ENCODE measurements at places on chromosomes 5 and 9. TPM values are rescaled to one million over a fixed set of nuclear protein-coding genes. Genes with fewer than 3 reads are reported as not detected.

Gene NRARP
- total RNA-seq: 22.1 TPM

Gene MTRR
- 57.6 TPM for total RNA-seq

Gene FBXW5
- total RNA-seq: 66.8 TPM

Gene EFNA5
- 1.6 TPM for total RNA-seq

Gene TTC39B
- total RNA-seq: 7.6 TPM

Gene THOC3
- total RNA-seq: 81.0 TPM

Gene TYRP1
- not detected for total RNA-seq

Gene ROR2
- total RNA-seq: 0.95 TPM

Gene ENTPD2
- 3.4 TPM for total RNA-seq

DNA sequence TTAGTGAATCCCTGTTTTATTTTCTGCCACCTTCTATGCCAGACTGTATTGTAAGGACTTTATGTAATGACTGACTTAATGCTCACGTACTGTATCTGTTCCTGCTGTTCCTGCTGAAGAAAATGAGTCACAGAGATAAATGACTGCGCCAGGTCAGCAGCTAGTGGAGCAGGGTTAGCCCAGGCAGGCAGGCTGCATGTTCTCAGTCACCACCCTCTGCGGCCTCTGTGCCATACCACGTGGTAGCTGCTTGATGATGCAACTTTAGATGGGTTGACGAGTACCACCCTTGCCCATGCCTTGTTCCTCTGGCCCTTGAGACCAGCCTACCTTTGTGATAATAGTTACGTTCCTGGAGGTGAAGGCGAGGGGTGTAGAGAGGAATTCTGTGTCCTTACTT lies 161.9 kb downstream of the TRIO start:
- no peak for DNase-seq

DNA sequence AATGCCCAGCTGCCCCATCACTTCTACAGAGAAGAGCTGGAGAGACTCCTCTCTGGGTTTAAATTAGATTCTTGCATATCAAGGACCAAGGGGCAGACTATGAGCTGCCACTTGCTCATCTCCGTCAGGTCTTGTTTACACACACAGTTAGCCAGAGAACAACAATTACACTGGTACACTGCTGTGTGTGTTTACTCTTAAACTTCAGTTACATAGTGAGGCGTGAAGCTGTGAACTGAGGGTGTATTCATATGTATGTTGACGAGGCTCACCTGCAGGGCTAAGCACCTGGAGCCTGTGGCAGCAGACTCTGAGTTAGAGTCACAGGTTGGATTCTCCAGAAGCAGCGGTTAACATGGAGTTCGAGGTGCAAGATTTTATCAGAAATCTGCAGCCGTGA lies 155.4 kb upstream of the ANKH start:
- DNase-seq: no peak

- no peak for DNase-seq
These were observed 28.2 kb downstream of the HAVCR1 start for GRCh38 chr5:157030692-157031091.

DNA sequence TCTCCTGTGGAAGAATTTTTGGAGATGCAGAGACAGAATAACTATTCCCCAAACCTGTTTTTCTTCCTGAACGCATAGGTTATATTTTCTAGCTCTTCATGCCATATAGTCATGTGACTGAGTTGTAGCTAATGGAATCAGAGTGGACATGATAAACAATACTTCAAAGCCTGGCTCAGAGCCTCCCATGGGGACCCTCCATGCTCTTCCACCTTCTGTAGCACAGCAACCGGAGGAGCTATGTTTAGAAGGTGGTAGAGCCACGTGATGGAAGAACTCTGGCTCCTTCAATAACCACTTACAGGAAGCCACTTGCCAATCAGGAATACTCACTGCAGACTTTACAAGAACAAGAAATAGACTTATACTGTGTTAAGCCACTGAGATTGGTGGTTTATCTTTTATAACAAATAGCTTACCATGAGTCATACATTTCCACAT lies 39.2 kb downstream of the NADK2 start:
- DNase-seq: no peak

GRCh38 chr9:69173891-69174615 lies at the start of gene TJP2:
TSS of gene TJP2 (plus strand) at chr9:69174277. CDS start at chr9:69174373, 96 bp downstream.
- no peak for DNase-seq

DNA sequence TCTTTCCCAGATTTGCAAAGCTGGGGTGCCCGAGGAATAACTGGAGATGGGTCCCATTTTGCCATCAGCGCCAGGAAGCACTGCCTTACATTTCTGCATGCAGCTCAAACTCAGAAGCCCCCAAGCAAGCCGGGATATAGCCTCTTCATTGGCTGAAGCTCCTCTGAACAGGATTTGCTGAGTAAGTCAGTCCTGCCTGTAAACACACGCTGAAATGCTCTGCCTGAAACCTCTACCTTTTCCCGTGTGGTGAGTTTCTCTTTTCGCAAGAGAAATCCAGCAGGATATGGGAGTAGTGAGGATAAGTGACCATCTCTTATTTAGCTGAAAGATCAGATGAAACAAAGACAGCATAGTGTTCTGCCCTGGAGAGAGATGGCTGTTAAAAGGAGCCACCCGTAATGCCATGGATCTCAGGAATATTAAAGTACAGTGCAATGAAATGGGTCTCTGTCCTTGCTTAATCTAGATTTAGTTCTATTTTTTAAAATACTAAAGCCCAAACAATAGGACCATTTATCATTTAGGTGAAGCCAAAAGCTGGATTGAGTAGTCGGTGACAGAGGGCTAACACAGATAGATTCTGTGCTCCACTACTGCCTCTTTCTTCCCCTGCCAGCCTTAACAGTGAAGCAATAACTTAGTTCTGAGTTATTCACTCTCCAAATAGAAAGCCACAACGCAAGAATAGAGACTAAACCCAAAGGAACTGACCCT lies 177.5 kb upstream of the PPP2R2B start:
- DNase-seq: no peak

GRCh38 chr5:83955916-83956315 lies 235.3 kb upstream of the HAPLN1 start:
- no peak for DNase-seq

DNA sequence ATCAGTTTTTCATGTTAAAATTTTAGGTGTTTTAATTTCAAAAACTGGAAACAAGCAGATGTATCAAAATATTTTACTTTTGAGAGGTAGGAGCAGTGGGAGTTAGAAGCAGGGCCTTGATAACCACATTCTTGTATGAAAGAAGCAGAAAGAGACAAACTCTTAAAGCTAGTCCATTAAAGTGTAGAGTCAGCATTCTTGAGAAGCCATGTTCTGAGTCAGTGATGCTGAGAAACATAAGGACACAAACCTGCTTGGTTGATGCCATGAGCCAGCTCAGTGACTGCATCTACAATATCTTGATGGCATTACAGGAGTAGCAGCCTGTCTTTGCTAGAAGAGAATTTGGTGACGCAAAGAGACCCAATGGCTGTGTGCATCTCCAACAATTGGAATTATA lies 826.1 kb upstream of the CTNND2 start:
- DNase-seq: no peak

GRCh38 chr5:131230406-131230805 lies 33.4 kb upstream of the CDC42SE2 start:
- no peak for DNase-seq

GRCh38 chr5:81420039-81420667 lies 26.2 kb upstream of the ACOT12 start:
- DNase-seq: no peak

DNA sequence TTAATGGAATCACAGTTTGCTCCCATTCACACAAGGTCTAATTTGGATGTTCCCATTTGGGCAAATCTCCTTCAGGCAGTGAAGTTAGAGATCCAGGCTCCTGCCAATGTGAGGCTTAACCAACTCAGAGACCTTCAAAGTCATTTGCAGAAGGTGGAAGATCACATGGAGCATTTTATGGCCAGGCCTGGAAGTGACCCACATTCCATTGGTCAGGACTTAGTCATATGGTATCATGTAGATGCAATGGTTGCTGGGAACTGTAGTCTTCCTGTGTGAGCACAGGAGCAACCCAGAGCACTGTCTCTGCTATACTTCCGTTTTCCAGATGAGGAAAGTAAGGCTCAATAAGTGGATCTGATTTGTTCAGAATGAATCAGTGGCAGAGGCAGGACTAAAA lies 292.7 kb upstream of the SMARCA2 start:
- peak; percentile 11 for DNase-seq

GRCh38 chr9:73154722-73155121 lies 3.1 kb downstream of the ANXA1 start:
- DNase-seq: no peak

- DNase-seq: no peak
These were observed 459.3 kb upstream of the MEF2C start for GRCh38 chr5:89342106-89342876.

DNA sequence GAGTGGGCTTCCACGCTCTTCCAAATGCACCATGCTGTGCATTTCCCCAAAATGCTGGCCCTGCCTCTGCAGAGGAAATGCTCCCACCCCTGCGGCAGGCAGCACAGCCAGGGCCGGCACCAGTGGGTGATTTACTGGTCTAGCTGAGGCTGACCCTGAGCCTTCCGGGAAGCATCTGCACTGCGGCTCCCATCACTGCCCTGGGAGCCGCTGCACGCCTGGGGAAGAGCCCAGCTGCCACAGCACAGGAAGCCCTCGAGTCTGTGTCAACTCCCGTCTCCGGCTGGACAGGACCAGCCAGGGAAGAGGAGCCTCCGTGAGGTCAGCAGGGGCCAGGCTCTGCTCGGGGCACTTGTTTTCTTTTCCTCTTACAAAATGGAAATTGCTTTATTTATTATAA lies 25.1 kb upstream of the EEIG1 start:
- DNase-seq: no peak

DNA sequence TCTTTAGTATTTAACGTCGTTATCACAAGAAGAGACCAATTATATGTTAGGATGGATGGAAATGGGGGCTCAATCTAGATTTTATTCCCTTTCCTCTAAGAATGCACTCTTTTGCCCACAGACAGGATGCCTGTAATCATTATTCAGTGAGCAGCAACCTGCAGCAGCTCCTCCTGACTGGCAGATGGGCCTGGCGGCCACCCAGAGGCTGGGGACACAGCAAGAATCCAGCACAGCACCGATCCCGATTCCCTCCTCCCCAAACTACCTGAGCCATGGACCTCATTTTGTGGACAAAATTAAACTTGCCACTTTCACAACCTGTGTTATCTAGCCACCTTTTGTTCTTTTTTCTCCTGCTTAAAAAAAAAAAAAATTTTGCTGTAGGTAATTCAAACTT lies 101.0 kb downstream of the USP20 start:
- no peak for DNase-seq

- no peak for DNase-seq
These were observed 14.6 kb upstream of the LMX1B start for GRCh38 chr9:126599047-126599650.

DNA sequence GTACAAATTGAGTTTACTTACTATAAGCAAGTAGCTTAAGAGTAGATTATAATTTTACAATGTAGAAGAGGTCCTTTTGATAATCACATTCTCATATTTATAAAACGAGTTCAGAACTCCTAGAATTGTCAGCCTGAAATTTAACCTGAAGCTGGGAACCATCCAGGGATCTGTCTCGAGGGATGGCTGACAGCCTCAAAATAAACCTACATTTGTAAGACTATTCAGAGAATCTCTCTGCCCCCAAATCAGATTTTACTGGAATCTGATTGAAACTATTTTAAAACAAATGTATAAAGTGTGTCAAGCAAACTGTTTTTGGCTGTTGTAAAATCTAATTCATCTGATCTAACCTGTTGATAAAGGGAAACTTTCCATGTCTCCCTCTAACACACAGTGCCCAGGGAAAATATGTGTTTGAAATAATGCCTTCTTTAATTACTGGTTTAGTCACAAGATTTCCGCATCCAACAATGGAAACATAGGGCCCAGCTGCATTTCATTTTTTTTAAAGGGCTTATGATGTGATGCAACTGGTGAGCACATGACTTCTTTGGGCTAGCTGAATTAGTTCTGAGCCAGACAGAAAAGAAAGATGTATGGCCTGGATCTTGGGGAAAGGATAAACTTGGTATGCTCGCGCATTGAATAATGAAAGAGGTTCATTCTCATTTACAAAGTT lies 30.3 kb downstream of the SLC25A46 start:
- DNase-seq: no peak

DNA sequence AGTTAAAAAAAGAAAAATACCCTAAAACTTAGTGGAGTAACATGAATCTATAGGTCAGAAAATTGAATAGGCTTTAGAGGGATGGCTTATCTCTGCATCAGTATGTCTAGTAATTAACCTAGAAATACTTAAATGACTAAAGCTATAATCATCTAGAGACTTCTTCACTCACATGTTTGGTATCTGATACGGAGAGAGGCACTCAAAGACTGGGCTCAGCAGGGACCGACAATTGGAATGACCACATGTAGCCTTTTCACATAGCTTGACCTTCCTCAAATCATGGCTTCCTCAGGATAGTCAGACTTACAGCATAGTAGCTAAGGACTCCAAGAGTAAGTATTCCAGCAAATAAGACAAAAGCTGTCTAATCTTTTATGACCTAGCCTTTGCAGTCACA lies 105.3 kb upstream of the RORB start:
- no peak for DNase-seq

- DNase-seq: no peak
These were observed 18.5 kb upstream of the ANXA1 start for GRCh38 chr9:73133022-73133651.
